ENCODE measurements at places on chromosomes 4 and X.

GRCh38 chr4:48905363-48906015 is 1.1 kb downstream of the OCIAD2 start:
- DNase-seq, result no peak

- no peak for DNase-seq
Measured at GRCh38 chrX:70954871-70955270, 24.0 kb upstream of the SLC7A3 start.

- no peak for DNase-seq
Measured at GRCh38 chrX:83593634-83594294, 85.7 kb downstream of the POU3F4 start.

- no peak for DNase-seq
Measured at GRCh38 chr4:83724485-83725335, 188.8 kb downstream of the GPAT3 start.

- no peak for DNase-seq
Measured at GRCh38 chrX:153645151-153645550, 1.9 kb upstream of the DUSP9 start.

DNA sequence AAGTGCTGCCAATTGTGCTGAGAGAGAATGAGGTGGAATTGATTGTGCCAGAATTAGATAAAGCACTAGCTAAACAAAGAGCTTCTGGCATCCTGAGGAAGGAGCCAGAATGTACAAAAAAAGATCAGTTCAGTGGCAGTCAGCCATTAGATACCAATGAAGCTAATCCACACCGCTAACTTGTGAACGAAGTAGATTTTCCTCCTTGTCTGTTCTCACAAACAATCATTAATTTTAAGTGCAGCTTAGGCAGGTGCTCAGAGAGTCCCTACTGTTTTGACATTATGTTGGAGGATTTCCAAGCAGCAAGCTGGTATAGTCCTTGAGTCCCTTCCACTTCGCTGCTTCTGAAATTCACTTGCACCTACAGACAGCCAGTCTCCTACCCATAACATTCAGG is 617.4 kb downstream of the CENPC start:
- no peak for DNase-seq

DNA sequence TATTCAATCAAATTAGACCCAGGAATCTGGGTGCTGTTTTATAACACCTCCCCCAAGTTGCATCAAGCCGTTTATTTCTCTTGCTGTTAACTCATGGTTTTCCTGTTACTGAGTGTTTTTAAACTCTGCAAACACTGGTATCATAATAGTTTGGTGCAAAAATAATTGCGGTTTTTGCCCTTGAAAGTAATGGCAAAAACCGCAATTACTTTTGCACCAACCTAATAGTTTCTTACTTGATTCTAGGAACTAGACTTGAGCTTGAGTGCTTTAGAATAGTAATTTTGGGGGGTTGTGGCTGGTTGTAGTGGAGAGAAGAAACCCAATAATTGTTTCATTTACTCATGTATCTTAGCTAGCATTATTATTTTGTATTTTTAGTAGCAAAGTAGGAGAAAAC is 156.6 kb downstream of the FHIP1A start:
- DNase-seq, result no peak

DNA sequence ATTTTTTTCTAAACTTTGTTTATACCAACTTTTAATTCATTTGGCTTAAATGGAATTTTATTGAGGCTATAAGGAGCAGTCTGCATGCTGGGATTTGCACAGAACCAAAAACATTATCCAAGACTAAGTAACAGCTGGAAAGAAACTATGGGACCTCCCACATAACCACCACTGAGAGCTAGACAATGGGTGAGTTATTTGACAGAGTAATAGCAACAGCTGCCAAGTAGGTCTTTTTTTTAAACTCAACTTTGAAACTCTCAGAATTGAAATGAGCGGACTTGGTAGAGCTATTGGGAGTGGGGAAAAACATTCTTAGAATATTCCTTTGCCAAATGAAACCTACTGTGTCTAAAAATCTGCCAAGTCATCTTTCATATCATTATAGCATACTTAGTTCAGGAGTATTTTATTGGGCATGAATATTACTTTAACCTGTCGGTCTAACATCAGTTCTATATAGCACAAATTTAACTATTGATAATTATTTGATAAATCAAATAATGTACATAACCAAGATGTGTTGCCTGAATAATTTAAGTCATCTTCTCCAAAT is 1428.0 kb downstream of the PCDH7 start:
- no peak for DNase-seq

- no peak for DNase-seq
Measured at GRCh38 chr4:143554728-143555597, 41.5 kb downstream of the SMARCA5 start.

- DNase-seq, result no peak
Measured at GRCh38 chrX:33840176-33840575, 291.9 kb downstream of the FAM47A start.

DNA sequence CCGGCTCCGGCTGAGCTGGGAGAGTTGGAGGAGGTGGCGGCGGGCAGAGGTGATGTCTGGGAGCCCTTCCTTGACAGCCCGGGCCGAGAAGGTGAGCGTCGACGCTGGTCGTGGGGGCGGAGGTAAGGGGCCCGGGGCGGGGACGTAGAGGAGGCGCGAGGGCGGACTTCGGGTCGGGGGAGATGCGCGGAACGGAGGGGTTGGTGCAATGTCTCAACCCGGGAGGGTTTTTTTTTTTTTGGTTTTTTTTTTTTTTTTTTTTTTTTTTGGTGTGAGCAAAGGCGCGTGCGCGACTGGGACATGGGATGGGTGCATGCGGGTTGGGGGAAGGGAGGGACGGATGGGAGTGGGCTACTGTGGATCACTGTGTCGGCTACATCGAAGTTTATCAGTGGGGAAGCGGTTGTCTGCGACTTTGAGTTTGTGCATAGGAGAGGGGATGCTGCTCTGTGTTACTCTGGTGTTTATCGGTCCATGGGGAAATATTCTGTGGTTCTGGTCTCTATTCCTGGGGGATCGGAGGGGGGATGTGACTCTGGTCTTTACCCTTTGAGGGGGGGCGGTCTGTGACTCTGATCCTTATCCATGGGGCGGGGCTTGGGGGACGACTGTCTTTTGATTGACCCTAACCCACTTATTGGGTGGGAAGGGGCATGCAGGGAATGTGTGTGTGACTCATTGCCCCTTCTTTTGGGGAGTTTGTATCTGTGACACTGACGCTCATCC is 537 bp downstream of the RBM10 start:
- DNase-seq, result no peak

DNA sequence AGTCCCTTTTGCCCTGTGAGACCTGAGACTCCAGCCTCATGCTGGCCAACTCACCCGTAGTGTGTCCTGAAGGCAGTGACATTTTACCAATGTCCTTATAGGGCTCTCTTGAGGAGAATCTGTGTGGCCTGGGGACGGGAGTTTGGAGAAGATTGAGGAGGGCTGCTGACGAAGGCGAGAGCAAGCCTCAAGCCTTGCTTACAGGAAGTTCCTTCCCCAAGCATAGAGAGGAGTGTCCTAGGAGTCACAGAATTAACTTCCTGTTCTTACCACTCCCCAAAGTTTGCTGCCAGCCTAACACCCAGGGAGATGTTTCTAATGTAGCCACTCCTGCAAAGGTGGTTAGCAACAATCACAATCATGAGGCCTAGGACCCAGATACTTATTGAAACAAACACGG is at the start of gene NXF3:
NXF3 (minus strand) TSS at position 202 of the 400 bp plus-strand sequence; CDS start at position 82, 120 bp downstream.
- DNase-seq, result no peak

- no peak for DNase-seq
Measured at GRCh38 chrX:22577181-22577580, 304.5 kb downstream of the CBLL2 start.

DNA sequence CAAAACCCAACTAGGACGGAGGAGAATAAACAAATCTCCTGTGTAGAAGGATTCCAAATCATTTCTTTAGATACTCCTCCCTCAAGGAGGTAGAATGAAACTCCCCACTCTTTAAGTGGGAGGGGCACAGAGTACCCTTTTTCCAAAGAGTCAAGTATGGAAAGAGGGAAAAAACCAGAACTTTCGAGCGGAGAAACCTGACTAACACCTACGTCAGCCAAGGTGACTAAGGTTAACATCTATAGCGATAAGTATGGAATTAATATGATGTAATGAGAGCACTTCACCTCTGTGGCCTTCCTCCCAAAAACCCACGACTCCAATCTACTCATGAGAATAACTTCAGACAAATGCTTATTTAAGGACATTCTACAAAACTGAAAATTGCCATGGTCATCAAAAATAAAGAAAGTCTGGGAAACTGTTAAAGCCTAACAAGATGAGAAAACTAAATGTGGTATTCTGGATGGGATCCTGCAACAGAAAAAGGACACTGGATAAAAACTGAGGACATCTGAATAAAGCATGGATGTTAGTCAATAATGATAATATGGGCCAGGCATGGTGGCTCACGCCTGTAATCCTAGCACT is 157.0 kb upstream of the MAP3K15 start:
- DNase-seq, result no peak

DNA sequence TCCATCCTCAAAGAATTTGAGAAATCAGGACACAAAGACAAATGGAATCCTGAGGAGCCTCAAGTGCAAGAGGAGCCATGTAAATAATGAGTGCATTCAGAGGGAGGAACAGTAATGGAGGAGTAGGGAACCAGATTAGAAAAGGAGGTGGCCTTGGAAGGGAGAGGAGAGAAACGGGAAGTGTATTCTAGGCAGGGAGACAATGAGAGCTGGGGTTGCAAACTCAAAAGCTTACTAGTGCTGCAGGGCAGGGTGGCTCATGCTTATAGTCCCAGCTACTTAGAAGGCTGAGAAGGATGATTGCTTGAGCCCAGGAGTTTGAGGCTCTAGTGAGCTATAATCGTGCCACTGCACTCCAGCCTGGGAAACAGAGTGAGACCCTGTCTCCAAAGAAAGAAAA is 113.2 kb upstream of the LSM6 start:
- no peak for DNase-seq

GRCh38 chrX:151982222-151982621 is 7.7 kb upstream of the GABRE start:
- DNase-seq, result no peak

DNA sequence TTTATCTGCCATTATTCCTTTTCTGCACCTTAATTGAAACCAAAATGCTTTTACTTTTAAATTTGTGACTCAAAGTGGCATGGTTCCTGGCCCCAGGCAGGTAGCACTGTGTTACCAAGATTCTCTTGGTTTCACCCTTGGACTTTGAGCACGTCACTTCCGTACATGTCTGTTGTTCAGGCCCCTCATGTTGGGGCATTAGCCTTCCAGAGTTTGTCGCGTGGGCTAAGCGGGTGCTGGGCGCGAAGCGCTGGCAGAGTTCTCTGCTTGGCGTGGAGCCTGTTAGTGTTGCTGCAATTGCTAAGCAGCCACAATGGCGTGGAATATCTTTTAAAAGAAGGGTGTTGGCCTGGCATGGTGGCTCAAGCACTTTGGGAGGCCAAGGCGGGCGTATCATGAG is 14.0 kb upstream of the TADA2B start:
- DNase-seq, result no peak

- no peak for DNase-seq
Measured at GRCh38 chrX:8183346-8183745, 12.3 kb upstream of the VCX2 start.

DNA sequence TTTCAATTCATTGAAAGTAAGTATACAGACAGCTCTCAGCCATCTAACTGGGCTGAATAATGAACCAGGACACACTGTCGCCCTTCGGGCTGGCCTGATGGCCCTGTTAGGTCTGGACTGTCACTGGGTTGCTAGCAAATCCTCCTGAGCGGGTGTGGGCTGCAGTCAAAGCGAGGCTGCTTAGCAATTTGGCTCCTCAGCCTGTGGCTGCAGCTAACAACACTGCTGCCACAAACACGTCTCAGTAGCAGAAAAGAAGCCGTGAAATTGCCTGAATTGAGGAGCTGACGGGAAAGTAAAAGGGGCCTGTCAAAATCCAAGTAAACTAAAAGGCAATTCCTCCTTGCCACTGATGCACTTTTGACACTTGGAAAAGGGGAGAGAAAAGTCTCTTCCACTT is 72.8 kb downstream of the SMIM20 start:
- DNase-seq, result no peak

GRCh38 chrX:69389101-69389501 is 115.0 kb upstream of the NALF2 start:
- DNase-seq, result no peak

- DNase-seq, result no peak
Measured at GRCh38 chrX:25663701-25664100, 474.4 kb upstream of the MAGEB18 start.

DNA sequence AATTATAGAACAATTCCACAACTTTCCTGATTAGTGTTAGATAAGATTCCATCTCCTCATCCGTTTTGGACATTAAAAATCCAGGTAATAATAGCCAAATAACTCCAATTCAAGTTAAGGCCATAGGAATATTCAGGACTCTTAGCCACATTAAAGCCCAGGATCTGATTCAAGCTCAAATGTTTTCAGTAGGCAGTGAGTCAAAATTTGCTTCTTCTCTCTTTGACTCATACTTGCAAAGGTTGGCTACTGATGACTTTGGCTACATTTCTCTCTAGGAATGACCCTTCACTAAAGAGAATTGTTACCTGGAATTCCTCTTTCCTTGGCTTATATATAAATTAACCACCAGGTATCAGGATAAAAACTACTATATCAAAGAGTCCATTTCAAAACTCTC is 354.9 kb upstream of the HS3ST1 start:
- no peak for DNase-seq

GRCh38 chrX:71493111-71493613 is 39.7 kb upstream of the OGT start:
- DNase-seq, result no peak

- DNase-seq, result no peak
Measured at GRCh38 chr4:16757080-16757521, 141.3 kb downstream of the LDB2 start.

DNA sequence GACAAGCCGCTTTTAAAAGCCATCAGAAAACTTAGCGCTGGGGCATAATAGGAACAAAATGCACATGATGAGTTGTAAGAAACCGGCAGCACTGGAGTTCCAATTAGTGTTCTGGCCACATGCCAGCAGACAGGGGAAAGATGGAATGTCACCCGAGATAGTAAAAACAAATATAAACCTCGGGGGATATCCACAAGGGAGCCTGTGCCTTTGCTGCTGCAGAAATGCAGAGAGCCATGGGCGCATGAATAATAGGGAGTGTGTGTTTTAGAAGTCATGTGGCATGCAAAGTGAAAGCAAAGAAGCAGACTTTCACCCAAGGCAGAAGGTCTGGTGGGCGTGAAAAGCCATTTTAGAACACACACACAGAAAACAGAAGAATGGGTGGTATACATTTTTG is 19.1 kb downstream of the GPRASP3 start:
- no peak for DNase-seq

DNA sequence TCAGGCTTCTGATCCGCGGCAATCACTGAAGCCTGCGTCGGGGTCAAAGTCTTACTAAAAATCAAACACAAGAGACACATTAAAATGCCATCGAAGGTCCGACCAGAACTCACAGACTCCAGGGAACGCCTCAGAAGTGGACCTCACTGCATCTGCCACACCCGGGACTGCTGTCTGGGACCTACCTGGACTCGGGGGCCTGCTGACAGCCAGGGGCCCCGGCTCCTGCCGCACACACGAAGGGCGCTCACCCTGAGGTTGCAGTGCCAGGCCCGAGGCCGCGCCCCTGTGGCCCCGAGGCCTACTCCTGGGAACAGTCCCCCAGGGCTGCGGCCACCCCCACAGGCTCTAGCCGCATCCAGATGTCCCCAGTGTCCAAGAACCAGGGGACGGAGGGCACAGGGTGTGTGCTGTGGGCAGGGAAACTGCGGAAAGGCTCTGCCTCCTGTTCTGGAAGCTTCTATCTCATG is 7.4 kb downstream of the CTBP1 start:
- no peak for DNase-seq

- no peak for DNase-seq
Measured at GRCh38 chrX:131828482-131828881, 194.6 kb upstream of the STK26 start.

- no peak for DNase-seq
Measured at GRCh38 chr4:36316607-36317006, 35.2 kb downstream of the DTHD1 start.

GRCh38 chr4:92501456-92501855 is 197.7 kb downstream of the GRID2 start:
- DNase-seq, result no peak

Measured in stimulated activated CD4-positive, alpha-beta T cell treated with anti-CD3 and anti-CD28 coated beads, Interleukin-1b, Interleukin-23, amount 100 ng/mL, for 1 hour (primary cell).